Fibroblast of the conjunctiva (primary cell): ENCODE measurements at places on chromosomes 3 and 15.

GRCh38 chr3:188780193-188781147 lies 391.3 kb upstream of the TPRG1 start:
- DNase-seq = peak; percentile 69

DNA sequence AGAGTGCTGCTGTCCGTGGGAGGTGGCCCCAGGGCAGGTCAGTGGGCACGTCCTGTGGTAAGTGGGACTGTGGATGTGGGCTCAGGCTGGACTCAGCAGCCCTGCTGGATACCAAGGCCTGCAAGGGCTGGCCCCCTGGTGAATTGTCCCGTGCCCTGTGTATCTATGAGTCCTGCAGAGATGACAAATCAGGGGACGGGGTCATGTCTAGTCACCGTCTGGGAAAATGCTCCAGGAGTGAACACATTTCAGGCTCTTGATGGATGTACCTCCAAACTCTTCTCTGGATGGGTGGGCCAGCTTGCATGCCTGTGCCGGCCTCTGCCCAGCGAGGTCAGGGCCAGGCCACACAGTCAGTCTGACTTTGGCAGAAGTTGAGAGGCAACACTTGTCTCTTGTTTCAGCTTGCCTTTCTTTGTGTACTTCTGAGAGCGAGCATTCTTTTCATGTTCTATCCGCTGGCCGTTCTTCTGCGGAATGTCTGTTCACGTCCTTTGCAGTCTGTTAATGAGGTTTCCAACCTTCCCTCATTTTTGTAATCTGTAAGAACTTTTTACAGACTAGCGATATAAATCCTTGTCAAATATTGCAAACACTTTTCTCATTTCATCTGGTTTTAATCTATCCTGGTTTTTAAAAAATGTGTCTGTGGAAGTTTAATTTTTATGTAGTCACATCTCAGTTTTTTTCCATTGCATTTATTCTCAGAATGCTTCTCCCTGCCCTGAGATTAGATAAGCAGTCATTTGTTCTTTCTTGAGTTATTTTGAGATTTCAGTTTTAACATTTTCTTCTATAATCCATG lies 11.4 kb upstream of the STAB1 start:
- peak; percentile 32 for DNase-seq

DNA sequence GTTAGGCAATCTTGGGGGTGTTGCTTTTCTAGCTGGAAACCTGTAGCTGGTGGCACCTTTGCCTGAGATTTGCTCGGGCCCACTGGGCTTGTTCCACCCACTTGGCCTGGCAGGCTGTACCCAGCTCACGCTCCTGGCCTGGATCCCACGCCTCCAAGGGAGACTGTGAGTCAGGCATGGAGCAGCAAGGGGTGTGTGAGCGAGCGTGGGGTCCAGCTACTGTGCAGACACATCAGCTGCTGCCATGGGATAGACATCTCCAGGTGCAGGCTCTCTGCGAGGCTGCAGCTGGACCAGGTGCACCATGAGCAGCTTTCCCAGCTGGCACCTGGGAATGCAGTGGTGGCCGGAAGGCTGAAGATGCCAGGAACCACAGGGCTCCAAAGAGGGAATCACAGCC lies 36.0 kb downstream of the NR1D2 start:
- DNase-seq = no peak

DNA sequence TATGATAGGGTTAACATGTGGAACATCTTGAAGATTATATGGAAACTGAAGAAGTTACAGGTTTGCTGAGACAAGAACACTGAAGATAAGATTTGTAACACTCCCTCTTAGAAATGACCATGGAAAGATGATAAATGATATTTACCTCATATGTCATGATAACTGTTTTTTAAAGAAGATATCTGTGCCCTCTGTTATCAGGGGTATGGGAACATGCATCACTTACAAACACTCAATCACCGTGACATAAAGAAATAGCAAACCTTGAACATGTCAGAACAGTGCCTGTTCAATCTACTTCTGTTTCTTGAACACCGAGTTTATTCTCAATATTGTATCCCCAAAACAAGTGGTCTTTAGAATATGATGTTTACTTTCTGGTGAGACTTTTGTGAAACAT lies 149.4 kb downstream of the ROBO2 start:
- no peak for DNase-seq

DNA sequence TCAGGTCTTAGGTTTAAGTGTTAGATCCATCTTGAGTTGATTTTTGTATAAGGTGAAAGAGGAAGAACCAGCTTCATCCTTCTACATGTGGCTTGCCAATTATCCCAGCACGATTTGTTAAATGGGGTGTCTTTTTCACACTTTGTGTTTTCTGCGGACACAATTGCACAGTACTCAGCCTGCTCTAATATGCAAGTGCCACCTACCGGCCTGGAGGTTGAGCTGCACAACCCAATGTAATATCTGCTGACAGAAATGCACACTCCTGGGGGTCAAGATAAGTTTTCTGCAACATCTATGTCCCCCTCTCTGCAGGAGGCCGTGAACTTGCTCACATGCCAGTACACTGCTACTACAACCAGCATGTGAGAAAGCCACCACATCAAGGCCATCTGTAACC lies 791.9 kb upstream of the ROBO1 start:
- DNase-seq = no peak

DNA sequence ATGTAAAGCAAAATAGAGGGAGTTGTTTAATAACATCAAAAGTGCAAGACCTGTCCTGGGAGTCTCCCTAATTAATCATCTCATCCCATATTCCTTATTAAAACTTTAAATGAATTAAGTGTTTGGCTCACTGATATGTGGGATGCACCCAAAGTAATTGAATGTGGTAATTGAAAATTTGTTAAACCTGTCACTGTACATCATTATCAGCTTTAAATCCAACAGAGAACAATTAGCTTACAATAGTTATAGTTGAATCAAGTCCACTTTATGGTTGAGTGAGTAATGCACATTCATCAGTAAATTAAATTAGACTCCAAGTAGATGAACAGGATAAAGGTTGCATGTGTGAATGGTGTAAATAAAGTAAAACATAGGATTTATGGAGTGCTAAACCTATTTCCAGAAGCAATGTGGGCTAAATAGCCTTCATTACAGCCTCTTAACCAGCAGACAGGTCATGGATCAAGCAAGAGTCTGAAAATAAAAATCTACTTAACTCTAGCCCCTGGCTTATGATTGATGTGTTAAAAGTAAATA lies 608.2 kb upstream of the CCDC54 start:
- DNase-seq = no peak

- DNase-seq = no peak
Measured at GRCh38 chr15:73907035-73907408, 19.2 kb upstream of the LOXL1 start.

- DNase-seq = no peak
Measured at GRCh38 chr3:119835556-119835955, 53.7 kb downstream of the NR1I2 start.

- DNase-seq = no peak
Measured at GRCh38 chr15:57883701-57884100, 177.2 kb downstream of the POLR2M start.

DNA sequence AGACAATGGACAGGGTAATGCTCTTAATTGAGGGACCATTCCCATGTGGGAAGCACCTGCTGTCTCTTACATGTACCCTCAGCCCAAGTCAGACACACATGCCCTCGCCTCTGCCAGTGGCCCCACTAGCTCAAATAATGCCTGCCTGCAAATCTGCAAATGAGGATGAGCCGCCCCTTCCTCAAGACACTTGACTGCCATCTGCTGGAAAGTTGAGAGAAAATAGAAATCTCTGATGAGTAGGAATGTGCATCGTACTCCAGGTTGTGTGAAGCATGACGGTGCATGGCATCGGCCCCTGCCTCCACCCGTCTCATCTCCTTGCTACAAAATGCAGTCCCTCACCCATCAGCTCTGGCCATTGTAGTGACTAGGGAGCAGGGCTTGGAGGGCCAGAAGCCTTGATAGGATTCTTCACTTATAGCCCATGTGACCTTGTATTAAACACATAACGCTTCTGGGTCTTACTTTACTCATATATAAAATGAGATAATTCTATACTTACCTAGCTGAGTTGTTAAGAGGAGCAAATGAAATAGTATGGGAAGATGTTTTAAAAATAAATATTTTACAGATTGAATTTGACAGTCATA lies 6.3 kb upstream of the SCN5A start:
- peak; percentile 29 for DNase-seq

- DNase-seq = no peak
Measured at GRCh38 chr15:63331456-63331855, 50.2 kb downstream of the CA12 start.

DNA sequence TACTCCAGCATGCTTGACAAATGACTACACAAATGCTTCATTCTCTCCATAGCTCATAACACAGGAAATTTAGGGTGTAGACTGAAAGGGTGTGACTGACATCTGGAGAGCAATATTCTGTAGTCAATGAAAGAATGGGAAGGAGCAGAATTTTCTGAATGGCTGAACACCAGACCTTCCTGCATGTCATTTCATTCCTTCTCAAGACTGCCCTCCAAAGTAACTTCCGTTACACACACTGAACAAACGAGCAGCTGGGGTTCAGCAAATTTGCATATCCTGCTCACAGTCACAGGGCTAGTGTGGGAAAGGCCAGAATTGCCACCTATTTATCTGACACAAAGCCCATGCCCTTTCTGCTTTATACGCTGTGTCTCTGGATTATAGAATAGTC lies 325.0 kb upstream of the CFAP20DC start:
- DNase-seq = no peak

DNA sequence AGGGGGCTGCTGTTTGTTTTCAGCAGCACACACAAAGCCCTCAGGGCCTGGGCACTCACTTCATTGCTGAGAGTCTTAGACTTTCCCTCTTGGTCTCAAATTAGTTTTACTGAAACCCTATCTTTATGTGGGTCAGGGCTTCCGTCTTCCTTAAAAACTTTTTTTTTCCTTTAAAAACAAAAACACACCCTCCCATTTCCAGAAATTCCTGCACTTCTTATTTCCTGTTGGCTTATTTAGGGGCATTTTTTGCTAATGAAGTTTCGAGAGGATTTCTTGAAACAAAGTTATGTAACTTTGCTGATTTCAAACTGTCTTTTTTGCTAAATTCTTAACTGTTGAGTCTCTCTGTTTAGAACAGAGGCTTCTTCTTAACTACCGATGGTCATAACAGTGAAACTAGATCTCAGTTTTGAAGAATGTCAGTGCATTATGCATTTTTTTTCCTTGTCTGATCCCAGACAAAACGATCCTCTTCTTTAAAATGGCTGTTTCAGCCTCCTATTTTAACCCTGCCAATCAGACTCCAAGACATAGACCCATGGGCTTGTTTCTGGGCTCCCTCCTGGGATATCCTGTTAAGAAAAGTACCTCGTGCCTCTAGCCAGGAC lies 23.3 kb downstream of the ANAPC13 start:
- no peak for DNase-seq

GRCh38 chr15:85753261-85753660 lies 41.5 kb downstream of the KLHL25 start:
- no peak for DNase-seq

DNA sequence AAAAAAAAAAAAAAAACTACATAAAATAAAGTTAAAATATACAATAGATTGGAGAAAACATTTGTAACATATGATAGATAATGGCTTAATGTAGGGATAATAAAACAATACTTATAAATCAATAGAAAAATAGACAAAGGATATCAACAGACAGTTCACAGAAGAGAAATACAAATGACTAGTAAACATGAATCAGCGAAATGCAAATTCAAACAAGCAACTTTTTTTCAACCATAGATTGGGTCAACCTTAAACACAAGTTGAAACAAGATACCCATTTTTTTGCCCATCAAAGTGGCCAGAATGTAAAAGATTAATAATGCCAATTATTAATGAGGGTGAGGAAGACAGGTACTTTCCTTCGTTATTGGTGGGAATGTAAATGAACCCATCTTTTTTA lies 59.9 kb downstream of the ABHD2 start:
- no peak for DNase-seq

- peak; percentile 56 for DNase-seq
Measured at GRCh38 chr15:81531109-81531592, 157.1 kb upstream of the TMC3 start.

- no peak for DNase-seq
Measured at GRCh38 chr3:111314181-111314873, 227.7 kb upstream of the CD96 start.
